Naive thymus-derived CD8-positive, alpha-beta T cell (primary cell): ENCODE measurements at places on chromosomes 7 and 10.

- H3K4me3 ChIP-seq, result no peak overlapping the region
- H3K27ac ChIP-seq, result no peak overlapping the region
- H3K36me3 ChIP-seq, result no peaks in the 10 kb centered on the region
- no peak for DNase-seq
- peaks cover 9% of the 10 kb centered on the region for H3K27me3 ChIP-seq
These were observed 21.4 kb downstream of the PLPP4 start for GRCh38 chr10:120478386-120478785.

- H3K27me3 ChIP-seq, result peaks cover 5% of the 10 kb centered on the region
- no peak overlapping the region for H3K27ac ChIP-seq
- H3K4me3 ChIP-seq, result no peak overlapping the region
These were observed 110.8 kb upstream of the PPP2R2D start for GRCh38 chr10:131790021-131790420.

DNA sequence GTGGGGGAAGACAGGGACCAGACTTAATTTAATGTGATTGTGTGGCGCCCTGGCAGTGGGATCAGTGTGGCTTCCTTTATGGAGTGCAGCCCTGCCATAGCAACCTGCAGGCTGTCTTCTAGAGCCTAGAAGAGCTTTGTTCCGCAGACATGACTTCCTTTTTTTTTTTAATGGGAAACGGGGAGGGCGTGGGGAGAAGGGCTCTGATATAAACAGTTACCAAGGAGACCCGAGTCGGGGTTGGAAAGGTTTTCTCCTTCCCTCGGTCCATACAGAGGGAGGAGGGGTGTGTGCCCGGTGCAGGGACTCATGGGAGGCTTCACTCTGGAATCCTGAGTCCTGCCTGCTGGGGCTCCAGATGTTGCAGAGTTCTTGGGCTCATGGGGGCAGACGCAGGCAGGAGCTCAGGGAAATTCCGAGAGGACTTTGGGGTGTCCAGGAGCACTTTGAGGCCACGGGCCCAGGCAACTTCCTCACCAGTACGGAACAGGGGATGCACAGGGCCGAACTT is 26.9 kb downstream of the TMEM120A start:
- peaks cover 34% of the 10 kb centered on the region for H3K36me3 ChIP-seq
- no peak overlapping the region for H3K27ac ChIP-seq
- H3K4me3 ChIP-seq, result no peak overlapping the region
- no peaks in the 10 kb centered on the region for H3K27me3 ChIP-seq

DNA sequence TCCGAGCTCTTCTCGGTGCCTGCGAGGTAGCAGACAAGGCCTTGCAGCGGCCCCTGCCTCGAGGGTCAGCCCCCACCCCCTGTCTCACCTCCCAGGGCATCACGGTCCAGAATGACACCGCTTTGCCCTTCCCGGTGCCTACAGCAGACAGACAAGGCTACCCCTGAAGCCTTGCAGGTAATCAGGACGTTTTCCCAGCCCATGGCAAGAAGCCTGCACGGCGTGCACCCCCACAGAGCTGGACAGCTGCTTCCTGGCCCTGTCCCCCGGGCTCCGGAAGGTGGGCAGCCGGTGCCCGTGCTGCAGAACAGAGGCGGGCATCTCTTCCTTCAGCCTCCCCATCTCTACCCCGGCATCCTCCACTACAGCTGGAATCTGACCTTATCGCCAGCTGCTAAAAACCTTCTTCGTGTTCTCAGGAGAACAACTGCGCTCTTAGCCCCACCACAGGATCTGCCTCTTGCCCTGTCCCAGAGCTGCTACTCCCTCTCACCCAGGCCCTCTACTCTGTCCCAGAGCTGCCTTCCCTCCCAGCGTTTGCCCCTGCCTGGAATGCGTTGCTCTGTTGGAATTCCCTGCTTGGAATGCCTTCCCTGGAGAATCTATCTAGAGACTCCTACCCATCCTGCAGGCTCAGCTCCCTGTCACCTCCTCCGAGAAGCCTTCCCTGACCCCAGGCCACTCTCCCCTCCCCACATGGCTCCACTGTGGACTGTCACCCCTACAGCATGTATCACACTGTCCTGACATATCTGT is 4.7 kb downstream of the MYL10 start:
- H3K4me3 ChIP-seq, result no peak overlapping the region
- no peak for DNase-seq
- H3K27me3 ChIP-seq, result peaks cover 27% of the 10 kb centered on the region
- H3K4me1 ChIP-seq, result peaks cover 6% of the 10 kb centered on the region
- H3K36me3 ChIP-seq, result no peaks in the 10 kb centered on the region
- no peak overlapping the region for H3K27ac ChIP-seq

- no peak overlapping the region for H3K27ac ChIP-seq
- no peaks in the 10 kb centered on the region for H3K27me3 ChIP-seq
- no peak for DNase-seq
- no peak overlapping the region for H3K4me3 ChIP-seq
These were observed 132.7 kb downstream of the TAX1BP1 start for GRCh38 chr7:27872356-27873275.

DNA sequence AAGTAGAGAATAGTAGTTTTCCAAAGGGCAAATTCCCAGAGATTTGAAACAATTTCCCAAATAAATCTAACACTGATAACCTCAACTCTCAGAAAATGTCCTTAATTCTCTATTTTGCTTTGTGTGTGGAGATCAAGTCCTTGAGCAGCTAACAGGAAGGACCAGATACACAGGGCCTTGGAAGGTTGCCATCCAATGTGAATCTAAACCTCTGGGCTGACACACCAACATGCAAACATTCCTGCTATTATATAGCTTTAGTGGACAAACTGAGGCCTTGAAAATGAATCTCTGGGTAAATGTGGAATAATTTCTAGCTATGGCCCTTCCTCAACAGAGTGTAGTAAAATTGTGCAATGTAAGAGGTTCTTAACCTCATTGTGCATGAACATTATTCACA is 44.1 kb upstream of the PARD3 start:
- H3K27ac ChIP-seq, result no peak overlapping the region
- DNase-seq, result no peak
- H3K4me3 ChIP-seq, result no peak overlapping the region
- peaks cover 5% of the 10 kb centered on the region for H3K27me3 ChIP-seq

DNA sequence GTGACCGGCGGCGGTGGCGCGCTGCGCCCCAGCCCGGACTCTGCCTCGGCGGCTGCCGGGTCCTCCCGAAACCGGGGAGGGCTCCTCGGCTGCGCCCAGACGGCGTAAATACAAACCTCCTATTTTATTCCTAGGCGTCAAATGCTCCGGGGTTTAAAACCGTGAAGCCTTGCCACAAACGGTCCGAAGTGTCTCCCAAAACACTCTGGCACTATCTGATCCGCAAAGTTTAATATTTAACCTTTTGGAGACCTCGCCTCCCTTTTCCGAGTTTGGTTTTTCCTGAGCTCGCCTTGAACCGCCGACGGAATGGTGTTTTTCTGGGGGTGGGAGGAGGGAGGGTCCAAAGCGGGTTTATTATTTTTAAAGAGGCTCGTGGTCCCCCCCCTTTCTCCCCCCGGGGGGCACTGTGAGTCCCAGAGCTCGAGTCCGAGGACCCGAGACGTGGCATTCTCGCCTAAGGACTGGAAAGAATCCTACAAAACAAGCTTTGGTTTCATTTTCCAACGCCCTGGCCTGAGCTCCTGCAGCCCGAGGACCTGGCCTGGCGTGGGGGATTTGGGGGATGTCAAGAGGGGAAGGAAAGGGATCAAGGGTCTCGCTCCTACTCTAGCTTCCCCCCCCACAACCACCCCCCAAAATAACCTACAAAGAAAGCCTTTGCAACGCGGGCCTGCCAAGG is 1.8 kb downstream of the TNRC18 start:
- peak overlapping the region; percentile 81 for H3K4me3 ChIP-seq
- H3K27me3 ChIP-seq, result peaks cover 45% of the 10 kb centered on the region
- H3K4me1 ChIP-seq, result peaks cover 57% of the 10 kb centered on the region
- H3K27ac ChIP-seq, result no peak overlapping the region

GRCh38 chr10:78552261-78552811 is 516.4 kb upstream of the ZMIZ1 start:
- H3K27me3 ChIP-seq, result peaks cover 3% of the 10 kb centered on the region
- no peak overlapping the region for H3K4me3 ChIP-seq
- H3K4me1 ChIP-seq, result peaks cover 4% of the 10 kb centered on the region
- no peak for DNase-seq
- H3K27ac ChIP-seq, result no peak overlapping the region

DNA sequence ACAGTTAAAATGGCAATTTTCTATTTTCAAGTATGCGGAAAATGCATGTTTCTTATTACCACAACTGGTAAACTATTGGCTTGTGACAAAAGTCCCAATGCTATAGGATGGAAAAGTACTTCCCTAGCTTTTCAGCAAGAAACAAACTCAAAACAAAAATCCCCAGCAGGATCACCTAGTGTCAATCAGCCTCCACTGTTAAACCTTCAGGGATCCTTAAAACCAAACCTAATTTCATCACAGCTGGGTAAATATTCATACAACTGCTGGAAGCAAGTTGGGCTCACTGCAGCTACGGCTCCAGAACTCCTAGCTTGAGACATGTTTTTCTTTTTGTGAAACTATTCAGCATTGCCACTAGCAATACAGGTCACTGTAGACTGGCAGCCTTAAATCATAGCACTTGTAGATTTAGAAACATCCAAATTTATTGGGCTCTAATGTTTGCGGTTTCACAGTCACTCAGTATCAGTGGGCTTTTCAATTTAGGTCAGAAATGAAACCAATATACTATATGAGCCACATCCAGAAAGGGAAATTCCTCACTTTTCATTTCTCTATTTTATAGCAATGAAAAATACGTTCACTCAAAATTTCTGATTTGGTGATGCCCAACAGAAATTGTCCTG is 145.2 kb upstream of the ANK3 start:
- no peaks in the 10 kb centered on the region for H3K4me1 ChIP-seq
- no peaks in the 10 kb centered on the region for H3K27me3 ChIP-seq
- no peak overlapping the region for H3K4me3 ChIP-seq
- no peaks in the 10 kb centered on the region for H3K36me3 ChIP-seq
- DNase-seq, result no peak
- no peak overlapping the region for H3K27ac ChIP-seq

GRCh38 chr7:40329601-40330153 is 194.9 kb downstream of the SUGCT start:
- no peaks in the 10 kb centered on the region for H3K27me3 ChIP-seq
- no peak overlapping the region for H3K27ac ChIP-seq

DNA sequence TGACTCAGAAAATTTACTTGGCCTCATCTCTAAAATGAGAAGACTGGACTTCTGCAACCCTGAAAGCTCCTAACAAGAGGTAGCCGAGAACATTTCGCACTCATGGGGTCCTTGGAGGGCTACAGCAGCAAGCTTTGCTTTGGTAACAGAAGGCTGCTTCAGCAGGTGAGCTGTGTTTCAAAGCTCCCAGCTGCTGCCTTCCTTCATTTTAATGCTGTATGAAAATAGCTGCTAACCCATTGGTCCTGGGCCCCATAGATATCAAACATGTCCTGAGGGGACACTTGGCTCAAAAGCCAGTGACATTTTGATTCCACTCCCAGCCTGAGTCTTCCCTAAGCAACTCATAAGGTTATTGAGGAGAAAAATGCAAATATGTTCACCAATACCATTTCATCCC is 14.3 kb upstream of the MALSU1 start:
- no peaks in the 10 kb centered on the region for H3K27me3 ChIP-seq
- no peaks in the 10 kb centered on the region for H3K36me3 ChIP-seq
- H3K4me3 ChIP-seq, result no peak overlapping the region
- peaks cover 16% of the 10 kb centered on the region for H3K4me1 ChIP-seq
- no peak for DNase-seq

GRCh38 chr7:91327346-91327745 is 63.1 kb downstream of the FZD1 start:
- no peaks in the 10 kb centered on the region for H3K4me1 ChIP-seq
- H3K27ac ChIP-seq, result no peak overlapping the region
- peaks cover 9% of the 10 kb centered on the region for H3K27me3 ChIP-seq
- H3K36me3 ChIP-seq, result no peaks in the 10 kb centered on the region
- no peak overlapping the region for H3K4me3 ChIP-seq
- no peak for DNase-seq

GRCh38 chr10:91096274-91096673 is 124.2 kb upstream of the PCGF5 start:
- H3K4me3 ChIP-seq, result no peak overlapping the region
- peaks cover 30% of the 10 kb centered on the region for H3K36me3 ChIP-seq

GRCh38 chr7:26587536-26587935 is 276.9 kb downstream of the SKAP2 start:
- H3K27ac ChIP-seq, result no peak overlapping the region
- no peak for DNase-seq
- H3K4me3 ChIP-seq, result no peak overlapping the region
- H3K27me3 ChIP-seq, result peaks cover 1% of the 10 kb centered on the region
- H3K4me1 ChIP-seq, result peaks cover 5% of the 10 kb centered on the region

DNA sequence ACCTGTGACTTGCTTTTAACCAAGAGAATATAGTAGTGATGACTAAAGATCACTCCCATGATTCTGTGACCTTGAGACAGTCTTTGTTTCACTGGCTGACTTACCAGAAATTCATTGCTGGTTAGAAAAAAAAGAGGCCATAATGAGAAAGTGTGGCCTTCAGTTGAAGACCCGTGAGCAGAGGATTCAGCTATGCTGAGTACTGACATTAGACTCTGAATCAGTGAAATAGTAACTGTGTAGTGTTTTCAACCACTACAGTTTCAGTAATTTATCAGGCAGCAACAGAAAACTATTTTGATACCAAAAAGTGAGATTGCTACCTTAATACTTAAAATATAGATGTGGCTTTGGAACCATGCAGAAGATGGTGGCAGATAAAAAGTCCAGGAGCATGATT is 298.0 kb upstream of the KCND2 start:
- H3K36me3 ChIP-seq, result no peaks in the 10 kb centered on the region
- no peaks in the 10 kb centered on the region for H3K27me3 ChIP-seq
- no peaks in the 10 kb centered on the region for H3K4me1 ChIP-seq
- no peak overlapping the region for H3K4me3 ChIP-seq

DNA sequence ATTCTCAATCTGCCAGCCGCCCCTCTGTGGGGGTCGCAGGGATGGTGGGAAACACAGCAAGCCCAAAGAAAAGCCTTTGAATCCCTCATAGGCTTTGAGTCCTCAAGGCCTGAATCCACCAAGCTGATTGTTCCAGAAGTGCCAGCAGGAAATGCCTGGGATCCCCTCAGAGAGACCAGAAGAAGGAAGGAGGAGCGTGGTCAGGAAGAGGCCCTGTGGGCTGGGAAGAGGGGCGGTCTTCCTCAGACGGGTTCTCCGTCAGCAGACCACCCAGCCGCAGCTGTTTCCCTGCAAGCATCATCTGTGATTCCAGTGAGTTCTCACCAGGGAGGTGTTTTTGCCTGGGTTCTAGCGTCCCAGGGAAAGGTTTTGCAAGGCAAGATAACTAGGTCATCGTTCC is 190.0 kb upstream of the KLF6 start:
- no peak for DNase-seq
- H3K36me3 ChIP-seq, result no peaks in the 10 kb centered on the region
- H3K4me1 ChIP-seq, result peaks cover 53% of the 10 kb centered on the region
- H3K27me3 ChIP-seq, result no peaks in the 10 kb centered on the region

DNA sequence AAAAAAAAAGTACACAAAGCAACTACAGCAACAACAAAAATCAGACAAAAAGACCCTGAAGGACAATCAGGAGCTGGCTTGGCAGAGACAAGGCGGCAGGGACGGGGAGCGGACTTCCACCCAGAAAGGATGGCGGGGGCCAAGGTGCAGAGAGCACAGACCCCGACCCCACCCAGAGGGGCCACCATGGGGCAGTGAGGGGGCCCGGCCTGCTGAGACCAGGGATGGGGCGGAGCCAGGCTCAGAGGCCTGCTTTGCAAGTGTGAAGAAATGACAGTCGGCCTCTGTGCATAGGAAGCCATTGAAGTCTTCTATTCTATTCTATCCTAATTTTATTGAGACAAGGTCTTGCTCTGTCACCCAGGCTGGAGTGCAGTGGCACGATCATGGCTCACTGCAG is 82.0 kb downstream of the ELFN1 start:
- no peak overlapping the region for H3K27ac ChIP-seq
- DNase-seq, result no peak
- no peaks in the 10 kb centered on the region for H3K27me3 ChIP-seq
- H3K36me3 ChIP-seq, result no peaks in the 10 kb centered on the region
